ENCODE measurements at places on chromosomes 2 and 18. TPM values are rescaled to one million over a fixed set of nuclear protein-coding genes. Genes with fewer than 3 reads are reported as not detected.

SULT1C4 gene
- 114 TPM for total RNA-seq

FN1 gene
- 416 TPM for total RNA-seq

CHRND gene
- not detected for total RNA-seq

CENPO gene
- 9.2 TPM for total RNA-seq

DPYSL5 gene
- total RNA-seq = under 0.01 TPM

CNRIP1 gene
- 44.9 TPM for total RNA-seq

MOB4 gene
- 28.2 TPM for total RNA-seq

ORC2 gene
- total RNA-seq = 13.8 TPM
